Activated CD8-positive, alpha-beta memory T cell treated with anti-CD3 and anti-CD28 coated beads for 1 hour (primary cell): ENCODE measurements at places on chromosomes 13 and 19.

DNA sequence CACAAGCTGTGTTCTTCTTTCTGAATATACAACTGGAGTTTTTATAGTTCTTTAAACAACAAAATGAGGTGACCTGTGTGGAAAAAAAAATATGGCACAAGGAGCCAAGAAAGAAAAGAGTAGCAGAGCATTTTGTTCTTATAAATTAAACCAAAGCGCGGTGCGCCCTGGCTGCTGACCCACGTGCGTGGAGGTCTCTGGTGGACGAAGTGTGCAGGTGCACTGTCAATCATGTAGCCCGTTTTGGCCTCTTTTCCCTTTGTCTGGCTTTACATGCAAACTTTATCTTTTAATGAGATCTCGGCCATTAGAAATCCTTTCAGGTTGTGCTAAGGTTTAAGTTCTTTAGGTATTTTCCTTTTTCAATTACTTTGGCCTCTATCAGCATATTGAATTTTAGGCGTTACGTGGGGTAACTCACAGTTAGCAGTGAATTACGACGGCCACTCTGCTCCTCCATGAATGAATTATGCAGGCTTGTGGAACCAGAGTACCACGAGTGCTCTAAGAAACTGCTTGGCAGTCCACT, 443.9 kb upstream of the SLC10A2 start:
- no peak for DNase-seq

GRCh38 chr13:100235311-100235901, 146.5 kb downstream of the PCCA start:
- no peak for DNase-seq

DNA sequence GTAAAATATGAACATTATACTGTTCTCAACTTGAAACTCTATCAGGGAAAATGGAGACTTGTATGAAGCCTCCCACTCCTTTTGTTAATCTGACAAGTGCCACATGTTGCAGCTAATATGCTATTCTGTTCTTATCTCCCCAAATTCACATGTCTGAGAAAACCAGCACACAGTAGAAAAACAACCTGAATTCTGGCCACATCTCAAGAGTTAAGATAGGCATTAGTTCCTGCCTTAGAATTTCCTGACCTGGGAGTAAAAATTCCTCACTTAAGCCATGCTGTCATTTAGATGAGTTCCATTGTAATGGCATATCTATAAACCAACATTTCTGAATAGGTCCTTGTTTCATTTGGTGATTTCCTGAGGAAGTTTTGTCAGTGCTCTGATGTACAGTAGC, 1098.5 kb downstream of the EFNB2 start:
- DNase-seq: no peak

DNA sequence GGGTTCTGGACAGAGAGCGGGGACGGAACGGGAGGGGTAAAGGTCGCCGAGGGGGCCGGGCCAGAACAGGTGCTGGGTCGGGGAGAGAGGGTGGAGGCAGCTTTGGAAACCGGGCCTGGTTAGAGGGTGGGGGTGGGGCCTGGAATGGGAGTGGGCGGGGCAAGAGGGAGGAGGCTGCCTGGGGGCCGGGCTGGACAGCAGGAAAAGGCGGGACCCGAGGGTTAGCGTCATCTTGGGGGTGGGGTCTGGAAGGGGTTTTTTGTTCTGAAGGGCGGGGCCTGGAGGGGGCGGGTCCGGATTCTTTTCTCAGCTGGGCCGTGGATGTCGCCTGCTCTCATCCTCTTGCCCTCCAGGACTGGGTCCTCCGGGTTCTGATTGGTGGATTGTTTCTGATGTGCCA, 4.3 kb upstream of the ZNF813 start:
- no peak for DNase-seq

GRCh38 chr13:22024381-22024994, 353.6 kb downstream of the FGF9 start:
- DNase-seq: no peak

- DNase-seq: no peak
Measured at GRCh38 chr13:54628383-54628782, 1599.8 kb downstream of the OLFM4 start.
